ENCODE measurements at places on chromosomes 4 and X.

DNA sequence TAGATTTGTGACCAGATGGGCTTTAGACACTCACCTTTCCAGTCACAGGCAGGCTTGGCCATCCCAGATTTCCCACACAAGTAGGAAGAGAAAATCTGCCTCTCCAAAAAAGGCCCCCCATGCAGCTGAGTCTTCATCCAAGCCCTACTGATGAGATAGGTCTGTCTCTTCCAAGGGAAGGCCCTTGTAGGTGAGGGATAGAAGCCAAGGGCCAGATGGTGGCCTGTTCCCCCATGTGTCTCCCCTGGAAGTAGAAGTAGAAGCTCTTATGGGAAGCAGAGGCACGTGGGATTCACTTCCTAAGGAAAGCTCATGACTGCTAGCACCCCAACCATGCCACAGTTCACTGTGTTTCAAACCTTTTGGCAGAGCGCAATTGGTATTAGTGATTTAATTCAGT, 81.5 kb downstream of the REPS2 start:
- no peak for DNase-seq

DNA sequence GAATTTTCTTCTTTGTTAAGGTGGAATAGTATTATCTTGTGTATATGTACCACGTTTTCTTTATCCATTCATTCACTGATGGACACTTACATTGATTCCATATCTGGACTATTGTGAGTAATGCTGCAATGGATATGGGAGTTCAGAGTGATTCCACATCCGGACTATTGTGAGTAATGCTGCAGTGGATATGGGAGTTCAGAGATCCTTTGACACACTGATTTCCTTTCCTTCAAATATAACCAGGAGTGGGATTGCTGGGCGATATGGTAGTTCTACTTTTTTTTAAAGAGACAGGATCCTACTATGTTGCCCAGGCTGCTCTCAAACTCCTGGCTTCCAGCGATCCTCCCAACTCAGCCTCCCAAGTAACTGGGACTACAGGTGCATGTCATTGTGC, 12.1 kb downstream of the TMEM156 start:
- no peak for DNase-seq

- no peak for DNase-seq
These were observed 1.9 kb downstream of the STK26 start for GRCh38 chrX:132025041-132025440.

DNA sequence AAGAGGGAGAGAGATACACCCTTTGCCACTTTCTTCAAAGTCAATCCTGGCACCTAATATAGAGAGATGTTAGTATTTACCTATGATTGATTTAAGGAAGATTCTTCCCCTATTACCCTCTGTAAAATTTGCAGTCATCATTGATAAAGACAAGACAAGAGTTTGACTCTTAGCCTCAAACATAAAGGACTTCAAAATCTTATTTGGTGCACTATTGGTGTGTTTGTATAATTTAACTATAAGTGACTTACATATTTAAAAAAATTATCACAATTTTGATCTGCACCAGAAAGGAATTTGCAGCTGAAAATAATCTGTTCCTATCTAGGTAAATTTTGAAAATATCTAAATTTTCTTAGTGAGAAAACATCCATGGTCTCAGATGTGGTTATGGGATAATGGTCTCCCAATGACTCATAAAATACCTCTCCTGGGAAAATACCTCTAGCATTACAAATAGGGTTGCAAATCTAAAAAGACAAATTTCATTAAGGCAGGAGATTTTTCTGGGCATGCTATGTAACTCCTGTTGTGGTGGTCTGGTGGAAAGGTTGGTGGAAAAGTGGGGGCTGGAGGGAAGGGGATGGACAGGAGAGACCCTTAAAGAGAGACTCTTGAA, 173.6 kb upstream of the MED14 start:
- DNase-seq: no peak
